Ascending aorta (tissue), 2 donors: ENCODE measurements at places on chromosomes 2 and 18. TPM values are rescaled to one million over a fixed set of nuclear protein-coding genes. Genes with fewer than 3 reads are reported as not detected.

DNA sequence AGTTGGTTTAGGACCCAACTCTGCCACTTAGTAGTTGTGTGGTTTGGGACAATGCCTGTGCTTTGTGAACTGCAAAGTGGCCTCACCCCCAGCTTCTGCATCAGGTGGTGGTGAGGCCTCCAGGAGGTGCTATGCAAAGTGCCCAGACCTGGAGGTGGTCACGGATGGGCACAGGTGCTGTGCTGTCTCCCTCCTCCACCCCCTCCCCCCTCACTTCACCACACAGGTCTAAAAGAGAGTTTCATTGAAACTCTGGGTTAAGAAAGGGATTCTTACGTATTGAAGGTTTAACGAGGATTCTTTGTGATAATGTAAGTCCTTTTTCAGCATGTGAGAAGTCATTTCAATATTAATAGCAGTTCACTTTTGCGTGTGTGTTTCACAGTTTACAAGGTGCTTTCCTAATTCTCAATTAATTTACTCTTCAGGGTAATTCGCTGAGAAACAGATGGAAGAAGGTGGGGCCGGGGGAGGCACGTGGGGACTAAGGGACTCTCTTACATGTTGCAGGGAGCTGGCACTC, 369.9 kb downstream of the LPIN1 start:
- no peak for DNase-seq

DNA sequence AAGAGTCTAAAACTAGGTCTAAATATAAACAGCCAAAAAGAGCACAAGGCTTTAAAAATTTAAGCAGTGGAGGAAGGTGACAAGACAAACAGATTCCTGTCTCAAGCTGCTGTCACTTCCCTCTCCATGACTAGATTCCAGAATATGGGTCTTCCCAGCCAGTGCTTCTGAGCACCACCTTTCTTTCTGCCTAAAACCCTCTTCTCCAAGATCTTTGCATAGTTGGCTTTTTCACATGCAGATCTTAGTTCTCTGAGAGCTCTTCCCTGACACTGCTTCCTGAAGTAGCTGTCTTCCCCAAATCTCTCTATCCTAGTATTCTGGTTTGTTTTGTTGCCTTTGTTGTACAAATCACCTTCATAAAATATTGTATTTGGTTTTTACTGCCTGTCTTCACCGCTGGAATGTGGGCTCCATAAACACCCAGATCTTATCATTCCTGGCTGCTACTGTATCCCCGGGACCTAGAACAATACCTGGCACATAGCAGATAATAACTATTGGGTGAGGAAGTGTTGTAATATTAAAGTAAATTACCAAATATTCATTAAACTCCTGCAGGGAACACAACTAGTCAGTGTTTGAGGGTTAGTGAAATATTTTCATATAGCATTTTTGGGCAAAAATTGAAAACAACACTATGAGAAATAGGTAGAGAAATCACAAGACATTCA, 150.2 kb downstream of the CCDC85A start:
- no peak for DNase-seq

DNA sequence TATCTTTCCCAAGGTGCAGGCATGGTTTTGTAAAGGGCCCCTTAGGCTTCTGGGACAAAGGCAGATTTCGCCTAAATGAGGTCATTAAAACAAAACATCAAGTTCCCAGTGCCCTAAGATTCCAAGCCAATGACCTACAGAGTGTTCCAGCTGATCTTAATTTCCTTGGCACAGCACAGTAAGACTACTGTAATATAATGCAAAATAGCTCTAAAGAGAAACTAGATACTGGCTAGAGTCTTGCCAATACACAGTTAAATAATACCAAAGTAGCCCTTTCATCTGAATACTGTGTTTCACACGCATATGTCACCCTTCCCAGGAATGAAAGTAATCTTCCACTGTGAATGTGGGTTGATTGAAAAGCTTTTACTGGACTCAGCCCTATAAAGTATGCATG, 14.7 kb downstream of the GRB14 start:
- no peak for DNase-seq

- no peak for DNase-seq
These were observed 191.7 kb upstream of the ALKAL2 start for GRCh38 chr2:479490-480176.

DNA sequence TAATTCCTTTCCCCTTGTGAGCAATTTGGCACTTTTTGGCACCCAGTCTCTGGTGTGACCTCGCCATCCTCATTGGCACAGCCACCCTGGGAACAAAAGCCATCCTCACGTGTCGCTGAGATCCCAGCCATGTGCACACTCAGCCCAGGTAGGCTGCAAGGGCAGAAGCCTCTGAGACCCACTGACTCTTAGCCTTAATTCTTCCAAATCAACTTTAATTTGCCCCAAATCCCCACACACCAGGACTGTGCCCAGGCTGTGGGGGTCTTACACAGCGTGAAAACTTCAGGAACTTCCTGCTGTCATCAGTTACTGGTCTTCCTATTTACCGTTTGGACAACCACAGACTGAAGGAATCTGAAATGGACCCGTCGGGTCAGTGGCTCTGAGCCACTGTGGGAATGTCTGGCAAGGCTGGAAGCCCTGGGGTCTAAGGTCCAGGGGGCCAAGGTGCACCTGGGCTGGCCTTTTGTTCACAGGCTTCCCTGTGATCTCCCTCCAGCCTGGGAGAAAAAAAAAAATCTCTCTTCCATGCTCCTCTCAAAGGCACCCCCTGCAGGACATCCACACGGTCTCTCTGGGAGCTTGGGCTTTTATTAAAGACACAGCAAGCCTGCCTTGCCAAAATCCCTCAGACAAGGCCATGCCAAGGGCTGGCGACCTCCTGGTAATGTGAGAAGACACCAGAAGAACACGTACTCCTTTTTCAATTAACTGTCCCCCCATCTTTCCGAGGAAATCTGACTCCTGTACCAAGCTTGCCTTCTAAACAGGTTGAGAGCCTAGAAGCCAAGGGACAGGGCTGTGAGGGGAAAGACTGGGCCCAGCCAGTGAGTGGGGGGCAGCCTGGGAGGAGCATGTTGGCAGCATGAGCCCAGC, 42.1 kb upstream of the LAPTM4A start:
- DNase-seq: no peak

GRCh38 chr2:23078784-23079434, 306.1 kb upstream of the KLHL29 start:
- no peak for DNase-seq

The PAPOLG gene
- total RNA-seq: 11.4 TPM

The SNED1 gene
- 84.3 TPM for total RNA-seq

The CACNB4 gene
- total RNA-seq: 3.7 TPM

The EMILIN2 gene
- 22.4 TPM for total RNA-seq

The ANTXR1 gene
- total RNA-seq: 90.3 TPM

The CYS1 gene
- 13.8 TPM for total RNA-seq

- DNase-seq: no peak
These were observed 421.3 kb upstream of the NXPH2 start for GRCh38 chr2:139201516-139201915.

The AKAIN1 gene
- total RNA-seq: not detected

The CPLX4 gene
- not detected for total RNA-seq

DNA sequence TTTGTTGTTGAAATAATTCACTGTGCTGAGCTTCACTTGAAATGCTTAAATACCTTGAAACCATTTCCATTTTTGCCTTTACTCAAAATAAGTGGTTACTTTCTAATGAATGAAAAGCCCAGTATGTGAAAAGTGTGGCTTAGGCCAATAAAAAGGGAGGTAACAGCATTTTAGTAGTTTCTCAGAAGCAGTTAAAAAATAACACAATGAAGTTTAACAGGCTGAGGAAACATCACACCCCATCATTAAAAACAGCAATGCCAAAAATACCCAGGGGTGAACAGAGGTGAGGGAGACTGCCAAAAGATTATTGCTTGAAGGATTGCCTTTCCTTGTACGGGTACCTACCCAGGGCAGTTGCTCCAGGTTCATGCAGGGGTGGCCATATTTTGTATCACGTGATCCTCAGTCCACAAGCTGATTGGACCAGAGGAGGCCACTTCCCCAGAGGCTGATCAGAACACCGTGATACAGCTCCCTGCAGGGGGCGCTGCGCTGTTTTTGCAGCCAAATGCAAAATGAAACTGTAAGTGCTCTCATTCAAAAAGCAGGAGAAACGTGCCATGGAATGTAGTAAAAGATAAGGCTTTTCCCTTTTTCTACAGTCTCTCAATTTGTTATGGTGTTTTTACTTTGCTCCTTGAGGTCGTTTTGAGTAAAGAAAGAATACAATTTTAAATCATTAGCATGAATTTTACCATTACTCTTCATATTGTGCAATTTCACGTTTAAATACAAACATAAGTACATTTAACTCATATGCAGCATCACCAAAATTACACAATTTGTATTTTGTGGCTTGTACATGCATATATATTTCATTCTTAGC, 70.2 kb upstream of the SH3BP4 start:
- DNase-seq: peak; percentile 32

DNA sequence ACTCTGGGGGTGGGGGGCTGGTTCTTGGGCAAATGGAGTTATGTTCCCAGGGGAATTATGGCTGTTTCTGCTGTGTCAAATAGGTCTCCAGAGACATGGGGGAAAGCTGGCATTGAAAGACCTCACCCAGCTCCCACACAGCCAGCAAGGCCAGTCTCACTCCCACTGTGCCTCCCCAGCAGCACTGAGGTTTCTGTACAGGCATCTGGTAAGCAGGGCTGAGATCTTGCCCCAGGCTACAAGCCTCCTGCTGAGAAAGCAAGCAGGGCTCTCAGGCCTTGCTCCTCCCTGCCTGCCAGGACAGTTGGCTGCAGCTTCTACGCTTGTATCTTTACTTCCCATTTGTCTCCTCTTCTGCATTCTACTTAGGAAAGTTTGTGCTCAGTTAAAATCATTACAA, 50.5 kb upstream of the FHOD3 start:
- DNase-seq: no peak

DNA sequence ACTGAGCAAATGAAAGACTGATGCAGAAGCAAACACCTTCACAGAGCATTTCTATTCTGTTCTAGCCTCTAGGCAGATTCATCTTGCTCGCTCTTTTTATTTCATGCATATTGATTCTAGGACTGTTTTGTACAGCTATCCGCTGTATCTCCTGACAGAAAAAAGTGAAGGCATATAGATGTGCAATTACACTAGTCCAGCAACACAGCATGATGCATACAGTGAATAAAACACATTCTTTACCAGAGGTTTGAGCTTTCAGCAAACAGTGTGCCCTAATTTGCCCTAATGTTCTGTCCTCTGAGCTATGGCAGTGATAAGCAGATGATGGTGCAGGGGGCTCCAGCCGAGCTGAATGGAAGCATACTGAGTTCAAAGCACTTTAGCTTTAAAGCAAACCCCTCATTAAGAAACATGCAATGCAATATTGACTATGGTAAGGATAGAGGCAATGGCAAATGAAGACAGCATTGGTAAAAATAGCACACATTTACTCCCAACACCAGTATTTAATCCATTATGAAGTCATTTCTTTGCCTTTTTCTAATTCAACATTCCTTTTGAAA, 141.2 kb upstream of the RGPD4 start:
- DNase-seq: no peak

- no peak for DNase-seq
These were observed 183.4 kb upstream of the FN1 start for GRCh38 chr2:215619022-215619958.

The LAMA3 gene
- 27.2 TPM for total RNA-seq

DNA sequence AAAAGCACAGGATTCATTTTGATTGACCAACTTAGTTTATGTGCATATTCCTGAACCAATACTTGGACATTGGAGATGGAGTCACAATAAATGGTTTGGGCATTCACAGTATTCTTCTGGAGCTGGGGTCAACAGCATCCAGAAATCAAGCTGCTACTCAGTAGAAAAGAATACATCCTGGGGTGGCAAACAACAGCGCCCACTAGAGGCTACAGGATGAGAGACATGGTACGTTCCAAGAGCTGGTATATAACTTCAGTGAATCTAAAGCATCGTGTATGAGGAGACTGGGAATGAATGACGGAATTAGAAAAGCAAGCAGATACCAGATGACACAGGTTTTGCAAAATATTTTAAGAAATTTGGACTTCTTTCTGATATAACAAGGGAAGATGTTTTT, 142.9 kb upstream of the FIGN start:
- no peak for DNase-seq

The SCN3A gene
- total RNA-seq: 1.4 TPM

DNA sequence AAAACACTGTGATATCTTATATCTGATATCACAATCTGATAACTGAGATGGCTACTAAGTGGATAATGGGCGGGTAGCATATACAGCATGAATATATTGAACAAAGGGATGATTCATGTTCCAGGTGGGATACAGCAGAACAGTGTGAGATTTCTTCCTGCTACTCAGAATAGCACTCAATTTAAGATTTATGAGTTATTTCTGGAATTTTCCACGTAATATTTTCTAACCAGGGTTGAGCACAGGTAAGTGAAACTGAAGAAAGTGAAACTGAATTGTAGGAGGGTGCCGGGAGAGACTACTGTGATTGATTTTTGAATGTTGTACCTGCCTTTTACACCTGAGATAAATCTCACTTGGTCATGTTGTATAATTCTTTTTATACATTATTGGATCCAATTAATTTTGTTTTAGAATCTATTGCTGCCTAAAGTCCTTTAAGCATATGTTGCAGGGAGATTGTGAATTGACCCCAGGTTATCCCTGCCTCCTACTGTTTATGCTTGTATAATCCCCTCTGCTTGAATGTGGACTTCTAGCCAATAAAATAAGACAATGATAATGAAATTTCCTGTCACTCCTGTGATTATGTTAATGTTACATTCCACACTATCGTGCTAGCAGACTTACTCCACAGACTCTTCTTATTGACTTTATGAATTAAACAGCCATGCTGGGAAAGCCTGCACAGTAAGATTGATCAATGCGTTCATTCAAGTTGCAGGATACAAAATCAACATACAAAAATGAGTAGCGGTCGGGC, 67.6 kb upstream of the RBBP8 start:
- no peak for DNase-seq

DNA sequence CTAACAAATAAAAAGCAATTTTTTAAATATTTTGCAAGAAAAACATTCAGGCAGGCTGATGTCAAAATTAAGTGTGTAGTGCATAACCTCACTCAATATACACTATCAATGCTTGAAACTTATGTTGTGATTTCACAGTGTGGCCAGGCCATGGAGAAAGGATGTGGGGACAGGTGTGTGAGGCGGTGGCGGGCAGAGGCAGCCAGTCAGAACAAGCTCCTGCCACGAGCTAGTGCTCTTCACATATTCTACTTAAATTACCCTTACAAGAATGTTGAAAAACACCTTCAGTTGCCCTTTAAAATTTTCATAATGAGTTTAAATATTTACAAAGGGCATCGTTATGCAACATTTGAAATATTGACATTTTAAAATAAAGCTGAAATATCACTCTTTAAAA, 43.2 kb downstream of the CYB5A start:
- DNase-seq: no peak

The EN1 gene
- not detected for total RNA-seq

DNA sequence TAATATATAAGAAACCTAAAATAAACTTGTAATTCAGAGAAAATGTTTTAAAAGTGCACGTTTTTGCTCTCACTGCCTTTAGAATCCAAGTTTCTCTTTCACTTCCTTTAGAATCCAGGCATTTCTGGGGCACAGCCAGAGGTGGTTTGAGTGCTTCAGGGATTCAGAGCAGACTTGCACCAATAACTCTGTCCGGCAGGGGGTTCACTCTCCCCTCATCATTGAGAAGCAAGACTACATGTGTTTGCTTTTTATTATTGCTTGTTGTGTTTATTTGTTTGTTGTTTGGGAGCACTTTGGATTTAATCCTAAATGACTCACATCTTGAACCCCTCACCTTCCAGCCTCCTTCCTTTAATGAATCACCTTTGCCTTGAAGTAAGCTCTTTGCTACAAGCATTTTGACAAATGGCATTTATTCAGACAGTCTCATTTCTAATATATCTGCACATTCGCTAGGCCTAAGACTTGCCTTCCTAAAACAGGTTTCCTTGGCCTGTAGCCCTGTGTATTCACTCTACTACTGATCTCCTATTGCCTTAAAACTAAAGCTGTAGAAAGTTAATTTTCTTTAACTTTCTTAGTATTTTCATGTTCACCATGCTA, 233.5 kb upstream of the ATP5MC3 start:
- DNase-seq: peak; percentile 64
